SK-N-SH treated with all-trans-retinoic acid at 6 μM for 48 hours (cell line): ENCODE measurements at places on chromosomes 3 and 15.
A peak's percentile ranks its signal among the peaks of the same experiment; 100 is the strongest.

GRCh38 chr3:101063401-101063800 lies 70.2 kb upstream of the ABI3BP start:
- no peak for ATAC-seq

DNA sequence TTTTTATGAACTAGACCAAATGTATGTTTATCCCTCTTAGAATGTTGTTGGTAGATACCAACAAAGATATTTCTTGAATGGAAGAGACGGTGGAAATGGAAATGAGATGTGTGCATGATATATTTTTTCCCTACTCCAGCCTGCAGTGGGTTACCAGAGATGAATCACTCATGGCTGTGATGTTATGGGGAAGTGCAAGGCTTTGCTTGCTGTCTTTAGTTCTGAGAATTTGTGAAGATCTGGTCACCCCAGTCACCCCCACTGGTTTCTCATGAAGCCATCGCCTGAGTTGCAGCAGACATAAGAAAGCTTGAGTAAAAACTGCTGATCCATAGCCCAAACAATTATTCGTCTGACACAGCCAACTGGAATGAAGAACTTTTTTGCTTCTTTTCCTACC lies 78.1 kb upstream of the EOMES start:
- ATAC-seq = no peak

DNA sequence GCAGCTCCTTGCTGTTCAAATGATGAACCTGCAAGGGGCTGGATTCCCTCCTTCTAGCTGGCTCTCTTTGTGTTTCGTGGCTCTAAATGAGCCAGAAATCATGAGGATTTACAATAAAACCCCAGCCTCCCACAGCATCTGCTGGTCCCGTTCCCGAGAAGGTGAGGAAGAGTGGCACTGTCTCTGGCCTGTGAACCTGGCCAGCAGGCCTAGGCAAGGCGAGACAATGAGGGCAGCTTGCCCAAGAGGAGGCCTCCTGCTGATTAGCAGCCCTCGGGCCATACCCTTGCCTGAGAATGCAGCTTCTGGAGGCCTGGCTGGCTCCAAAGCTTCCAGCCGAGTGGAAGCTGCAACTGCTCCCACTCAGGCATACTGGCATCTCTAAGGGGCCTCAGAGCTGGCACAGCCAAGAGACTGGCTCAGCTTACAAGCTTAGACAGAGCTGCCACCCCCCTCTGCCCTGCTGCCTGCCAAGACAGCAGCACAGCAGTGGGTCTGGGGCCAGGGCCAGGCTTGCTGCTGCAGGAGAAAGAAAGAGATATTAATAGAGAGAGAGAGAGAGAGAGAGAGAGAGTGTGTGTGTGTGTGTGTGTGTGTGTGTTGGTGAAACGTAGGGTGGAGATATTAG lies 76.5 kb downstream of the HMG20A start:
- peak; percentile 85 for ATAC-seq

DNA sequence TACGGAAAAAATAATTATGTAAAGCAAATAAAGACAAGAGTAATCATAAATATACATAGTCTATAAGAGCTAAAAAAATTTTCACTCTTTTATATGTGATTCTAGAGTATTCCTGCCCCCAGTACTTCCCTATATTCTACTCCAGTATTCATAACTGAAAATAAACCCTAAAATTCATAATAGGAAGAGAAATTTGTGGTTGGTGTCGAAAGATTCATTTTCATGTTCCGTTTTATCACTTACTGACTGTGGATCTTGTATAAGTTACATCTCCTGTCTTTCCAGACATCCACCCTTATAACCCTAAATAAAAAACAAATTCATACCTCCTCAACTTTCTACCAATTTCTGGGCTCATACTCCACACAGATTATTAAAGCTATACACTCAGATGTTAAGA lies 16.0 kb upstream of the MBNL1 start:
- ATAC-seq = no peak

- ATAC-seq = no peak
Measured at GRCh38 chr3:95813244-95813643, 1001.1 kb upstream of the EPHA6 start.

GRCh38 chr3:105906836-105907235 lies 38.0 kb upstream of the CBLB start:
- no peak; the same call in 2 of the 3 replicates for ATAC-seq

DNA sequence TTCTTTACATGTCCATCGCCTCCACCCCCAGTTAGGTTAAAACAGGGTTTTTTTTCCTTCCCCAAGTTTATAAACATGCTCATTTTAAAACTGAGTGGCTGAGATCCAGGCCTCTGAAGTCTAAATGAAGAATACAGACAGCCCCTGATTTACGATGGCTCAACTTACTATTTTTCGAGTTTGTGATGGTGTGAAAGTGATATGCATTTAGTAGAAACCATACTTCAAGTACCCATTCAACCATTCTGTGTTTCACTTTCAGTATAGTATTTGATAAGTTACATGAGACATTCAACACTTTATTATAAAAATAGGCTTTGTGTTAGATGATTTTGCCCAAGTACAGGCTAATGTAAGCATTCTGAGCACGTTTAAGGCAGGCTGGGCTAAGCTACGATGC lies 30.5 kb upstream of the GNB5 start:
- no peak for ATAC-seq
